C1 segment of cervical spinal cord (tissue), 14 donors: ENCODE measurements at places on chromosomes 16 and 17.

GRCh38 chr16:87246269-87247065, 70.7 kb downstream of the C16orf95 start:
- DNase-seq: no peak

GRCh38 chr16:48284772-48285409, 37.6 kb upstream of the ABCC11 start:
- no peak for DNase-seq

DNA sequence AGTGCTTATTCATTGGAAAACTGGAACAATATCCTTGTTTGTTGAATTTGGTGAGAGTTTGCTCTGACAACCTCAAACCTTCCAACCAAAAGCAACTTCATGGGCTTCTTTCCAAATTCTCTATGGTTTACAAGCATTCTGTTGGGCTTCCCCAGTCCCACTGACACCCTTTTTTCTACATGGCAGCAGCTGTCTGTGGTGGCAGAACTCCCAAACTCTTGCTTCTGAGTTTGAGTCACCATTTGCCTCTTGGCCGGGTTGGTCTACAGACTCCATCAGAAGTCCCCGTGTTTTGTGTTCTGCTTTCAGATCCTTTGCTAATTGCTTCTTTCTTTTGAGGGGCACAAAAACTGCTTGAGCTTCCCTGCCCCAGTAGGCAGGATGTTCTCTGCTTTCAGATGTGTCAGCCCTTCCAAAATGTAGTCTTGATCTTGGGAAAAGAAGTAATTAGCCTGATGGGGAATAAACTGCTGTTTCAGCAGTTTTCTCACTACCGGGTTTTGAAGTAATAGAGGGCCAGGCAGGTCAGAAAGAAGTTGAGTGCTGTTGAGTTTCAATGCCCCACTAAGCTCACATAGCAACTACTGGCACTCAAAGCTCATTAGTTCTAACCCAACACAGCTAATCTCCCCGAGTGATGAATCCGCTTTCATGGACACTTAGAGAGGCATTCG, 80.7 kb downstream of the HS3ST3A1 start:
- no peak for DNase-seq

DNA sequence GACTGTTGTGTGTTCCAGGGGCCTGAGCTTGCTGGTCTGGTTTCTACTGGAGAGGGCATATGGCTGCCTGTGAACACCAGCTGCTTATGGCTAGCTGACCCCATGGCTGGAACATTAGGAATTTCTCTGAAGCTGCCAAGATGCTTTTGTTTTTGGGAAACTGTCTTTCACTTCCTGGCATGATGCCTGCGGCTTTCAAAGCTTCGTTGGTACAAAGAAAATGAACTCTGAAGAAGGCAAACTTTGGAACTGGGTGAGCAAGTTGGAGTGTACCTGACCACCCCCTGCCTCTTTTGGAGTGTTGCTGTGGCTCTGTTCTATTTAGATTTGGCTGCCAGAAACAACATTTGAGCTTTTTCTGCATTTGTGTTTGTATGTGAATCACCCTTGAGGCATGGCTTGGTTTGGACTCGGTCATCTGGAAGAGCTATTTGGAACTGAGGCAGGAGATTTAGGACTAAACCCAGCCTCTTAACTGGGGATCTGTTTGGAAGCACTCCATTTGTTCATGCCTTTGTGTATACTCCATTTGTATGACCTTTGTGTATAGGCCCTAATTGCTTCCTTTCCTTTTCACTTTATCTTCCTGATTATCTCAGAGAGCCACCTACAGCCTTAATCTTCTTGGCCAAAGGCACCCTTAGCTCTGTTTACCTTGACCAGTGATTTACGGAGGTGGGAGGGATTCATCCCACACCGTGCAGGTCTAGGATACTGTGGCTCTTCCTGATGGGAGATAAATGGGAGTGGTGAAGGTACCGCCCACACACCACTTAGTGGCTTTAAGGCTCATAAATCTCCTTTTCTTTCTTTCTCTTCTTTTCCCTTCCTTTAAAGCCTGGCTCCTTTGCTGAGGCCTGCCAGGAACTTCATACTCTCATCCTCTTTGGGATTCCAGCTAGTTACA, 7.3 kb upstream of the CPHXL start:
- peak; percentile 27 for DNase-seq

DNA sequence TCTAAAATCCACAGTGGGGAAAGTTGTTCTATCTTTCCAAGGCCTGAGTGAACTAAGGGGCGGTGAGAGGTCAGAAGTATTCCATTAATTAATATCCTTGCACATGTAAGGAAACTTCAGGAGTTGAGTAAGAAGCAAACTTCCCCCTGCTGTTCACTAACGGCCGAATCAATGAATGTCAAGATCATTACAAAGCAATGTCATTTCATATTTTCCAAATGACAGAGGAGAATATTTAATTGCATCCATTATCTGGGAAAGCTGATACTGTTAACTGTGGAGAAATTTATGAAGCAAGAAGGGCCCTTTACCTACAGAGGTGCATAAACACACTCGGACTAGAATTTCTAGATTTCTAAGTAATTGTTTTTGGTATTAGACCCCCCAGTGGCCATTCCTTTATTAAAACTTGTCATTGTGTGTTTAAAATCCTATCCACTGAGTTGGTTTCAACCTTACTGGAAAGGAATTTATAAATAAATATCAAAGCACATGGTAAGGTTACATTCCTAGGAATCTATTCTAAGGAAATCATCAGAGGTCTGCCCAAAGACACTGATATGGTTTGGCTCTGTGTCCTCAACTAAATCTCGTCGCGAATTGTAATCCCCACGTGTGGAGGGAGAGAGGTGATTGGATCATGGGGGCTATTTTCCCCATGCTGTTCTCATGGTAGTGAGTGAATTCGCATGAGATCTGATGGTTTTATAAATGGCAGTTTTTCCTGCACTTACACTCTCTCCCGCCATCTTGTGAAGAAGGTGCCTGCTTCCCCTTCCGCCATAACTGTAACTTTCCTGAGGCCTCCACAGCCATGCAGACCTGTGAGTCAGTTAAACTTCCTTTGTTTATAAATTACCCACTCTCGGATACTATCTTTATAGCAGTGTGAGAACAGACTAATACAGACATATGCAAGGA, 20.4 kb upstream of the SMURF2 start:
- DNase-seq: no peak

DNA sequence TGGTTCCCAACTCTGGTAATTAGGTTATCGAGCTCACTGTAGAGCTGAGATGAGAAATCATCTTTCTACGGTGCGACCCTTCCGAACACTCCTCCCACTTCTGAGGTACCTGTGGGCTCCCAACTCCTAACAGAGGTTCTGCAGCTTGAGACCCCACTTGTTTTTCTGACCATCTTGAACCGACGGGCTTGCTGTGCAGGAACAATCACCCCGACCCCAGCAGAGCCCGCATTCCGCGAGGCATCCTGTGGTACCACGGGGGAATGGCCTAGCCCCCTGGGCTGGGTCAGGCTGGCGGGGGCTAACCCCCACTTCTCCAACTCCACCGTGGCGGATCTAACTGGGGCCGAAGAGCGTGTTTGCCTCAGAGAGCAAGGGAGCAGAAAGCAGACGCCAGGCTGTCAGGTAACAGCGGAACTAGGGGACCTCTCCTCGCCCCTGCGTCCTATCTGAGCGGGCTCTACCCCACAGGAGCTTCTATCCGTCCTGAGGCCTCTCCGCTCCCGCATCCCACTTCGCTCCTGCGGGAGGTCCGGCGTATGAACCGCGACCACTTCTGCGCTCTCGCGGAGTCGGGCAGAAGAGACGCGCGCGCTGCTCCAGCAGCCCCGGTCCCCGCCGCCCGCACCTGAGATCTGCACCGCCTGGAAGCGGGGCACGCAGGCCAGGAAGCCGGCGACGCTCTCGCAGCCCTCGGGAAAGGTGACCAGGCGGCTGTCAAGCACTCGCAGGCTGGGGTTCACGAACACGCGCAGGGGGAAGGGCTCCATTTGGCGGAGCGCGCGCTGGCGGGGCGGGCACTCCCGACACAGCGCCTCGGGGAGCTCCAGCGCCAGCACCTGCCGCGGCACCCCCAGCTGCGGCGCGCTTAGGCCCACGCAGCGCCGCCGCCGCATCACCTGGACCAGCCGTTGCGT, 761 bp downstream of the PDF start:
- DNase-seq: no peak

- DNase-seq: peak; percentile 47
Observed at GRCh38 chr17:28746611-28747050, 2.8 kb downstream of the TRAF4 start.

- no peak for DNase-seq
Observed at GRCh38 chr16:49632086-49632794, 223.7 kb downstream of the ZNF423 start.

- no peak for DNase-seq
Observed at GRCh38 chr17:17728550-17729251, 47.4 kb downstream of the RAI1 start.

- DNase-seq: no peak
Observed at GRCh38 chr16:86101897-86102157, 202.9 kb downstream of the IRF8 start.

GRCh38 chr16:24936151-24936550, 79.0 kb downstream of the ARHGAP17 start:
- no peak for DNase-seq

- no peak for DNase-seq
Observed at GRCh38 chr16:85460252-85461021, 152.7 kb upstream of the GSE1 start.

DNA sequence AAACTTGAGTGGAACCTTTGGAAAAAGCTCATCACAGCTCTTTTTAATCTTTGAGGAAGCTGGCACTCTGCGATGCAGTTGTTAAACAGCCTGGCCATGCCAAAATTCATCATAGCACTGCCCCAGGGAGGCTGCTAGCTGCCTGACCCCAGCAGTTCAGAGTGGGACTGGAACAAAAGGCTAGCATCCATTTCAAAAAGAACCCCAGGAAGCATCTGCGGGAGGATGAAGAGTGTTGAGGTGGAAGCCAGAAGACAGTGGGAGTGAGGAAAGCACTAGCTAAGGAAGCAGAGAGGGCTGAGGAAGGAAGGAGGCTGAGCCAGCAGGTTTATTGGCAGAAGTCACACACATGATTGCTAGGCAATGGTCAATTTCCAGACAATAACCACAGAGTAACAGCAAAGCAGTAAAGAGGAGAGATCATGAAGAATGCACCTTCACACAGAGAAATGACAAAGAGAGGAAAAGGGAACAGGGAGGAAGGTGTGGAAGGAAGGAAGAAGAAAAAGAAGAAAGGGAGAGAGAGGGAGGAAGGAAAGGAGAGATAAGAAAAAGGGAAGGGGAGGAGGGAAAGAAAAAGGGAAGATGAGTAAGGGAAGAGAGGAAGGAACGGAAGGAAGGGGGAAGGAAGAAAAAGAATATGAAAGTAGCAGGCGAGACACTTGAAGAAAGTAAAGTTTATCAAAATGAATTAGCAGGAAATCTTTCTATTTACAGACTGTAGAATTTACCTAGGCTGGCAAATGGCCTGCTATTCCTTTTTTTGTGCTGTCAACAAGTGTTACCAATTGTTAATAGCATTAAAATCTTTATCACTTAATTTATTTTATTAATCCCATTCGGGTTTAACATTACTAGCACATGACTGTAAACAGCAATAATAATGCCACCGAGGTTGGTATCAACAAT, 270.0 kb upstream of the PSMD7 start:
- no peak for DNase-seq

GRCh38 chr17:40561871-40562611, 3.2 kb downstream of the CCR7 start:
- DNase-seq: no peak

DNA sequence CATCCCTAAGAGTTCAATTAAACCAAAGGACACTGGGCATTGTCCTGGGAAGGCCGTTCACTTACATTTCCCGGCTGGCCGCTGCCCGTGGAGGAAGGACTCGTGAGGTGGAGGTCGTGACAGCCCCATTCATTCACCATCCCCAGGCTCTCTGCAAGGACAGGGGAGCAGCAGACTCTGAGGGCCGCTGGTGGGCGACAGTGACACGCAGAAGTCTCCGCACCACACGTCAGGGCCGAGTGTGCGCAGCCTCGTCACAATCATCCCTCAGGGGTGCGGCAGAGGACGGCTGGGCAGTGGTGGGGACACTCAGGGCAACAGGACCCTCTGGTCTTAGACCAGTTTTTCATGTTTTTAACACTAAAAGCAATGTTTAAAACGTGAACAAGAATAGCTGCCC, 21.7 kb downstream of the UNKL start:
- DNase-seq: no peak

DNA sequence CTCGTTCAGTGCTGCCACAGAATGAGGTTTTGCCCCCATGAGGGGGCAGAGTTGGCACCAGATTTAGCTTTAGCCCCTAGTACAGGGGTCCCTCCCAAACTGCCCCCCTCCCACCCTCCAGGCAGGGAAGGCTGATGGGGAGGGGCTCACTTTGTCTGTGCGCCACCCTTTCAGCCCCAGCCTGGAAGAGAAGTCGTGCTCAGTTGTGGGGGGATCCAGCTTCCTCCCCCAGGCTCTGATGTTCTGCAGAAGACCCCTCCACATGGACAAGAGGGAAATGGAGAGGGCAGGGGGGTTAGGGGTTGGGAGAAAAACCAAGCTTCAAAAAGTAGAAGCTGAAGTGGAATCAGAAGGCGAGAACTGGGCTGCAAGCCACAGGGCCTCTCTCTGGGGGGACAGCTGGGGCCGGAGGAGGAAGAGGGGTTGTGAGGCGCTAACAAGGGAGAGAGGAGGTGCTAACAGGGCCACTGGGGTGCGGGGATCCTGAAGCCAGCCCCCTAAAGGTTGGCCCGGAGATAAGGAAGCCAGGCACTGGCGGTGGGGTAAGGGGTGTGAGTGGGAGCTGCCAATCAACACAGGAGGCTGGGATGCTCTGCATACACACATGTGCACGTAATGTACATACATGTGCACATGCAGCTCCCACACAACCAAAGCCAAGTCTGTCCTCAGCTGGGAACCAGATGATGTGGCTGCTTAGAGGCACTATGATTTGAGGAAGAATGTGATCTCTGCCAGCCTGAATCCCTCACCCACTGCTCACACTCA, 7.0 kb upstream of the TMEM92 start:
- DNase-seq: no peak

DNA sequence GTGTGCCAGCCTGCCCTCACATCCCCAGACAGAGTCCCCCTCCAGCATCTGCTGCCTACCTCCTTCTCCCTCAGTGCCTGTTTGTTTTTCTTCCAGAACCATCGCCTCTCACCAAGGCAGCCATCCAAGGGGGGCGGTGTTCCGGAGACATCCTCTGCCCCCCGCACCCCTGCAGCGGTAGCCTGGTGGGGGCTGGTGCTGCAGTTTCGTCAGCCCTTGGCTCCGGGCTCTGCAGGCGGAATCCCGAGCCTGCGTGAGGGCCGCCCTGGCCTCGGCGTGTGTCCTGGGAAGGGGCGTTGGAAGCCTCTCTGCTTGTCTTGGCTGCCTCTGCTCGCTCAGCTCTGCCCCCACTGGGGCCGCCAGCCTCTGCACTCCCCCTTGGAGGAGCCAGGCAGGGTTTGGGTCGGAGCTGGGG, 126.0 kb upstream of the CIBAR2 start:
- DNase-seq: peak; percentile 66

DNA sequence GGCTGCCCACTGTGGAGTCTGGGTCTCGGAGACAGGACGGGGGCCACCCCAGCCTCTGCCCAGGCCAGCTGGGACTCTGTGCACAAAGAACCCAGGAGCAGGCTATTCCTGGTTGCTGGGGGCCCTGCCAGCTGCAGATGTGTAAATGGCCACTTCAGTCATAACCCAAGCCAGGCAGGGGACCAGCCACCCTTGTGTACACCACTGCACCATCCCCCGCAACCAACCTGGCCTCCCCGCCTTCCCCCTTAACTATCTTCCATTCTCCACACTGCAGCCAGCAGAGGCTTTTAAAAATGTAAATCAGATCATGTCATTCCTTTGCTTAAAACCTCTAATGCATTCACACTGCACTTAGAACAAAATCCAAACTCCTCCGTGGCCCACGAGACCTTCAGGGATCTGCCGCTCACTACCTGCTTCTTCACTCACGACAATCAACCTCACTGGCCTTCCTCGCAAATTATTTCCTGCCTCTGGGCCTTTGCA, 28.3 kb downstream of the RTN4RL1 start:
- DNase-seq: no peak
